Nucleus accumbens (tissue), 56 donors: ENCODE measurements at places on chromosomes 3 and 15.

DNA sequence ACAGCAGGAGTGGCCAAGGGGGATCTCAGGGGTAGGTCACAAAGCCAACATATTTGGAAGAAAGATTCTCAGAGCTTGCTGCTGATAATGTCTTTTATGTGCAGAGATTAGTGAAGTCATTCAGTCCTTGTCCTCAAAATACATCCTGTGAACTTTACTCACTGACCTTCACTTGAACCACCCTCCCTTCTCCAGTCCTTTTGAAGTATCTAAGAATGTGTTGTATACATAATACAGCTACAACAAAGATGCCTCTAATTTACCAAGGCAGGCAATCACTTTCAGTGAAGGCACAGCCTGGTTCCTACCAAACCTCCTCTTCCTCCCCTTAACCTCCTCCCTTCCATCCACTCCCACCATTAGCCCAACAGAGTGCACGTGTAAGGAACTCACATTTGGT is 38.3 kb downstream of the ETV5 start:
- no peak for DNase-seq

DNA sequence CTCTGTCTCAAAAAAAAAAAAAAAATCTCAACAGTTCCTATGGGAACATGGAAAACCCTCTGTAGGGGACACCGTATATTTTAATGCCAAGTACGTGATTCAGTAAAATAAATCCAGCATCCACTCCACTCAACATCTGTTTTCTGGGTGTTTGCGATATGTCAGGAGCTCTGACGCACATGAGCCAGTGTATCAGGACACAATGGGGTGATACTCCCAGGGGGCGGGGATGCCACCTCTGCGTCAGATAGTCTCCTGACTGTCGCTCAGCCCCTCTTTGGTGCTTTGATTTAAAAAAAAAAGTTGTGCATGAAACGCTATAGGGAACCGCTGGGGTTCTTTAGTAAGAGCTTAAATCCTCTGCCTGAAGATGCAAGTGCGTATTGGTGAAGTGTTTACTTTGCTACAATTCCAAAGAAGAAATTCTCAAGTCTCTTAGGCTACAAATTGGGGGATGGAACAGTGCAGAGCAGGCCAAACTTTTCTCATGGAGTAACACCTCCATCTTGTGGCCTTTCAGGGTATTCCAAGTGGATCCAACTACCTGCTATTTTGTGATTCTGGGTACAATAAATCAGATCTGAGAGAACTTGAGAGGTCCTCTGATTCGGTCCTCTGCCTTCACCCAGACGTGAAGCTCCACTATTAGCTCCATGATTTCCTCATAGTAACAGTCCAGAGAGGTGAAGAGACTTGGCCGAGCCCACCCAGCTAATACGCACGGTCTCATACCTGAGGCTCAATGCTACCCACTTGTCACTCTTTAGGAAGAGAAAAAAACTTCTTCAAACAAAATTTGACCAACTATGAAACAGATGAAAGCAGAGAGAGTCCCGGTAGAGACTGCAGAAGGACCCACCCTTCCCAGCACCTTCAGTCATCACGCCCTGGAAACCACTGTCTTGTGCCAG is 9.3 kb upstream of the NR2E3 start:
- DNase-seq, result peak; percentile 1

GRCh38 chr3:20028905-20029331 is 11.3 kb upstream of the KAT2B start:
- no peak for DNase-seq

DNA sequence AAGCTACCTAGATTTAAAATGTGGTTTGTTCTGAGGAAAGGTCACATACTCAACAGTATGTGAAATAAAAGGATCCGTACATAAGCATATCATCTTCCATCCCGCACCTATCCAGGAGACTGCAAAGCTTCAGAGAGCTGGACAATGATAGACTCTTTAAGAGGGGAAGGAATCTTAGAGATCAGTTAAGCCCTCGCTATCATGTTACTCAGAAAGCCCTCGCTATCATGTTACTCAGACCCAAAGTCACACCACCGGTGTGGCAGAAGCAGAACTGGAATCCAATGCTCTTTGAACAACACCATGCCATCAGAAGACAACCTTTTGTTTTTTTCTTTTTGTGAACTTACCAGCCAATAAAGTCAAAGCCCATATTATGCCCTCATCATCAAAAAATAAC is 5.8 kb downstream of the ANO10 start:
- no peak for DNase-seq

DNA sequence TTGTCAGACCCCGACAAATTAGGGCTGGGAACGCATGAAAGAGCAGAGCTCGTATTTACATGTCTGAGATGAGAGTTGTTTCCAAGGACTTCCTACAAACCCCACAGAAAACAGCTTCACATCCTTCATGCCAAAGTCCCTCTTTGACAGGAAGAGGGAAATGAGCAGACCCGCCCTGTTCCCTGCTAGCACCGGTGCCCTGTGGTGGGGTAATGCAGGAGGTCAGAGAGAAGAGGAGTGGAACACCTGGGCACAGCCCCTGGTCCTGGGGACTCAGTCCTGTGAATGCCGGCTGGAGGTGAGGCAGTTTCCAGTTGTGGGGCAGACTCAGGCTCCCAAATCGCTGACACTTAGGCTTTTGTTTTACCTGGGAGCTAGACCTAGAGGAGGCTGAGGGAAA is 4.0 kb downstream of the PLA2G4D start:
- no peak for DNase-seq

- DNase-seq, result no peak
Observed at GRCh38 chr3:122406198-122406597, 9.7 kb downstream of the WDR5B start.

DNA sequence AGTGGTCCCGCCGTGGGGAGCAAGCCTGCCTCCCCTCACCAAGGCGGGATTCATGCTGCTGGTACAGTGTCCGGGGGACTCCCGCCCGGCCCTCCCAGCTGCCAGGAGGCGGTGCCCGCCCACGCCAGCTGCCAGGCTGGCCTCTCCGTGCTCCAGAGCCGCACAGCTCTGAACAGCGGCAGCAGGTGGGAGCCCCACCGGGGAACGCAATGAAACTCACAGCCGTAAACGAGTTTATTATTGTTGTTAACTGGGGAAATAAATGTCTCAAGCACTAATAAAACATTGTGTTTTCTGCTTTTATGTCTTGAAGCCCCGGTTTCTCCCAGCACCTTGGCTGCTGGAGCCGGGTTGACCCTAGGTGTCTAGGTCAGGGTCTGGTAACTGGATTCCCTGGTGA is 317.7 kb upstream of the TLE3 start:
- DNase-seq, result no peak

GRCh38 chr3:182698078-182698477 is 95.2 kb upstream of the ATP11B start:
- DNase-seq, result no peak

DNA sequence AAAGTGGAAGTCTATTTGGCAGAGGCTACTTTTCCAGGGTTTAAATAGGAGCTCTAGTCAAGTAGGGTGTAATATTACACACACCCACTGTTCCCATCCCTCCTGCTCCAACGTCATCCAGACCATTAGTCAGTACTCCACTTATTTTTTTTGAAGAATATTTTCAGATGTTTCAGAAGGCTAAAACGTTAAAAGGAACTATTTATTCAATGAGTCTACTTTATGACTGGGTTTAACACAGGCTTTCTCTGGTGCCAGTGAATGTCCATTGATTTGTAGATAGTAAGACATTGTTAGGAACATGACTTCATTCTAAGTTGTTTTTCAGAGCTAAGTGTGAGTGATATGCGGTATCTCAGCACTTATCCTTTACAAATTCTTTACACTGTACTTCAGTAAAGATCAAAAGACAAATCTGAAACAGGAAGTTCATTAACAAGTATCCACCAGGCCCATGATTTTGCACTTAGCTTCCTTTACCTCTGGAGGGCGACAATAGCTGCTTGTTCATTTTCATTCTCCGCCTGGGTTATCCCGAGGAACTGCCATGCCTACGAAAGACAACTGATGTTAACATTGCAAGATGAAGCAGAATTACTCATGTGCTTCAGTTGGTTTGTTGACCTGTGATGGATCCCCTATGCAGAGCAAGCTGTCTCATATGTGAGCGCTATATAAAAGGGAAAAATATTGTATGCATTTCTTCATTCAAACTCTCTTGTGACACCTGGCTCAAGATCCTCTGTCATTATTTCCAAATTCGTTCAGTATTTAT is 158.7 kb downstream of the USP13 start:
- DNase-seq, result no peak
